Sciatic nerve (tissue), 2 donors: ENCODE measurements at places on chromosomes 6 and 20. TPM values are rescaled to one million over a fixed set of nuclear protein-coding genes. Genes with fewer than 3 reads are reported as not detected.

GRCh38 chr20:43189554-43190331 is at the start of gene PTPRT:
PTPRT (minus strand) TSS chr20:43189906; CDS start chr20:43189733, 173 bp downstream.
- DNase-seq = no peak

- DNase-seq = no peak
Observed at GRCh38 chr6:39049575-39050283, 1.1 kb downstream of the GLP1R start.

DNA sequence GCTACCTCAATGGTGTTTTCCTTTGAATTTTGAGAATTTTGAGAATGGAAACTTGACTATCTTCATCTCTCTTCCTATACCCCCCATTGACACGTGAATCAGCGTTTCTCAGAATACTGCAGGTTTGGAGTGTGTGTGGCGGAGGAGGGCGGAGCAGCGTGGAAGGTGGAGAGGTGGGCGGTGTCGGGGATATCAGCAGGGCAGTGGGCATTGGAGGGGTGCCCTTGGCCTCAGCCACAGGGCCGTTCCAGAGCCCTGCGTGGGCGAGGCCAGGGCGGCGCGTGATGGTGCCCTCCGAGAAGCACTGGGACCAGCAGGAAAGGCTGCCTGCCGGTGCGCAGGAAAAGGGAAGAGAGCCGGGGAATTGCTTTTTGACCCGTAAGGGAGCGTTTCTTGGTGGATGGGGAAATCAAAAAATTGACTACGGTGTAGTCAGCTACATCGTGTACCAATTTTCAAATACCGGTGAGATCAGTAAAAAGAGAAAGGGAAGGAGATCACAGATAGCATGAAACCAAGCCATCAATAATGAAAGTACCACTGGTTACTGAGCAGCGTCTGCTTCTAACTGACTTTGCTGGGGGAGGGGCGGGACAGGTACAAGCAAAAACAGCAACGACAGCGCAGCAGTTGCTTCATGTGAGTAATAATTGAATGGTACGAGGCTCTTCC is 82.7 kb upstream of the DUSP22 start:
- DNase-seq = no peak

DNA sequence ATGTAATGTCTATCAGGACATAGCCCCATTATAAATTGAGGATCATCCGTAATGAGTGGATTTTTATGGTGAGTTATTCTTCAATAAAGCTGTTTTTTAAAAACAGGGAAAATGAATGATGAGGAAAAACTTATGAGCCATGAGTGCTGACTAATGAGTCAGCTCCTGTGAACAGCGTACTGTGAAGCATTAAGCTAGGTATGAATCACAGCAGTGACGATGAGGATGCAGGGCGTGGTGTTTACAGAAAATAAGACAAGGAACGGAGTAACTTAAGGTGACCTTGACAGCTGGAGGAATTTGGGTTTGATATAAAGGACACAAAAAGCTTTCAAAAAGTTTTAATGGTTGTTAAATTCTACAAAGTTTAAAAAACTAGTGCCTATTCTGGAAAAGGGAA is 96.3 kb downstream of the FOXF2 start:
- no peak for DNase-seq

- no peak for DNase-seq
Observed at GRCh38 chr6:29947077-29947980, 5.0 kb downstream of the HLA-A start.

DNA sequence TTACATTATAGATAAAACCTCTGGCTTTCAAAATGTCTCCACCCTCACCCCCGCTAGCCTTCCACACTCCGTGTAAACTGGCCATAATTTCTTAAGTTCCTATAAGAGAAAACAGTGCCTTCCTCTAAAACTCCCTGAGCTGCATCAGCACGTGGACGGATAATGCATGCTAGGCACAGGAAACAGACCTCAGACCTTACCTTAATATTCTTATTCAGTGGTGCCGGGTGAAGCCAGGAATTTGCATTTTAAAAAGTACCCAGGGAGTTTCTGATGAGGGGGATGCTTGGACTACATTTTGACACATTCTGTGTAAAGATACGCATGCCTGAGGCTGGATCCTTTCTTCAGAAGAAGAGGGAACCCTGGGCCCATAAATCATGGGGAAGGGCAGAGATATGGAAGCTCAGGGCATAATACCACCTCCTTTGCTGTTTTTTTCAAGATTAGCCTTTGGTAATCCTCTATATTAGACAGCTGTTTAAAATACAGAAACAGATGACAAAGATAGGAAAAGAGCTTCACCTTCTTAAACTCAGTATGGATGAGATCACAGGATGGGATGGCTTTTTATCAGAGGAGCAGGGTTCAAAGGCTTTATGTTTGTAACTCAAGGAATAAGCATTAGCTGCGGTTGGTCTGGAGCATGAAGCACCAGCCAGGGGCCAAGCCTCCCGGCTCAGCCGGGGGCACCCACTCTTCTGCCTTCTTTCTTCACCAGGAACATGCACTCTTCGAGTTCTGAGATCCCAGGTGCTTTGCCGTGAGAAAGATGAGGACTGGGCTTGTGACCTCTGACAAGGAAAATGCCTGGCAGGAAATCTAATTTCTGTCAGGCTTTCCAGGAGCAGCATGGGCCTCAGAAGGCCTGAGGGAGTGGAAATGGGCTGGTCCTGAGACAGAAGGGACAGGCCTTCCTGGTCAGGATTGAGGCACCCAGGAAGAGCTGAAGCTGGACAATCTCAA is 218.1 kb upstream of the SOX4 start:
- DNase-seq = no peak

DNA sequence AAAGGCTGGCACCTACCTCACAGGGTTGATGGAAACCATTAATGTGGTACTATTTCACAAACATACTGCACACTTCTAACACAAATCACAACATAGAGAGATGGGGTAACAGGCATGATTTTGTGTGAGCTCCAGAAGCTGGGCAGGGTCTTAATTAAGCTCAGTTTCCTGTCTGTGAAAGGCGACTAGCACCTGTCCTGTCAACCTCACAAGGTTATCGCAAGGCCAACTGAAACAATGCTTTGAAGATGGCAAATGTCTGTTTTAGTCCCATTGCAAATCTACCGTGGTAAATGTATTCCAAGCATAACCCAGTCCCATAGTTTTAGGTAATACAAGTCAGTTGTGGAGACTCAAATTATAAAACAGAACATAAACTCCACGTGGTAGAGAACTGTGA is 1.3 kb upstream of the PLEKHG1 start:
- no peak for DNase-seq

DNA sequence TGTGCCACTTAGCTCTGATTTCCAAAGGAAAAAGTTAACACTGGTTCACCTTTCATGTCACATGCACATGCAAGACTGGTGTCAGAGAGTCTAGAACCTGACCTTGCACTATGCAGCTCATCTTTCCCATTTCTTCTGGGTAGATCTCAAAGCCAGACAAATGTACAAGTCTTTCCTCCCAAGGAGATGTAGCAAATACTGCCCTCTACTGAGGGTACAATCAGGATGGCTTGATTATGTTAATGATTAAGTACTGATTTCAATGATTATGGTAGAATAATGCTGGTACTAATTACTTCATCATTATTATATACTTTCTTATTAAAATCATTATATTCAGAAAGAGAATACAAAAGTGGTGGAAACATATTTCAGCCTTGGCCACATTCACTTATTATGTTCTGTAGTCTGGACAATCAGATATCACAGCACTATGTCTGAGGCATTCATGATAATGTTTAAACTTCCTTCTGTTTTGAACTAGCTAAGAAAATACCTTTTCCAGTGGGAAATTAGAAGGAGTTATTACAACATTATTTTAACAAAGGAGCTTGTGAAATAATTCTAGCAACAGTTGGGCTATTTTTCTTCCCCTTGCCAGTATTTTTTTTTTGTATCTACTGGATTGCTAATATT is 68.5 kb upstream of the FOXO3 start:
- DNase-seq = no peak

- no peak for DNase-seq
Observed at GRCh38 chr6:99026135-99026534, 78.4 kb upstream of the FBXL4 start.

- no peak for DNase-seq
Observed at GRCh38 chr6:44925100-44925739, 402.9 kb upstream of the RUNX2 start.

DNA sequence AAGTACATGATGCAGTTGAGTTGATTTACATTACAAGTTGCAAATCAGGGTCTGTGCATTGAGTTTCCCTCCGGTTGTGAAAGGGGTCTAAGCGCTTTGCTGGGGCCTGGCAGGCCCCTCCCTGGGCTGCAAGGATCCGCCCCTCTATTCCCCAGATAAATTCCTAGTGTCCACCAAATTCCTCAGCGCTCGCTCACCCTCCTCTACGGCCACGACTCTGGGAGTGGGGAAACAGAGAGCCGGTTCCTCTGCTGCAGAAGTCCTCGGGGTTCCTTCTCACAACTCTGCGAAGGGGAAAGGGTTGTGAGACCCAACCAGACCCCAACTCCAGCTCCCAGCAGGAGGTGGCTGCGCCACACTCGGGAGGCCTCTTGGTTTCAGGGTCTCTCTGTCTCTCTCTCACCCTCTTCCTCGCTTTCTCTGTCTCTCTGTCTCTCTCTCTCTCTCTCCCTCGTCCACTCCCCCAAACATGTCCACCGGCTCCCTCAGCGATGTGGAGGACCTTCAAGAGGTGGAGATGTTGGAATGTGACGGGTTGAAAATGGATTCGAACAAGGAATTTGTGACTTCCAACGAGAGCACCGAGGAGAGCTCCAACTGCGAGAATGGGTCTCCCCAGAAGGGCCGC is at the start of gene TCF21:
TSS of gene TCF21 (plus strand) at position 185 of the 628 bp plus-strand sequence. CDS start at position 470, 285 bp downstream.
- no peak for DNase-seq

DNA sequence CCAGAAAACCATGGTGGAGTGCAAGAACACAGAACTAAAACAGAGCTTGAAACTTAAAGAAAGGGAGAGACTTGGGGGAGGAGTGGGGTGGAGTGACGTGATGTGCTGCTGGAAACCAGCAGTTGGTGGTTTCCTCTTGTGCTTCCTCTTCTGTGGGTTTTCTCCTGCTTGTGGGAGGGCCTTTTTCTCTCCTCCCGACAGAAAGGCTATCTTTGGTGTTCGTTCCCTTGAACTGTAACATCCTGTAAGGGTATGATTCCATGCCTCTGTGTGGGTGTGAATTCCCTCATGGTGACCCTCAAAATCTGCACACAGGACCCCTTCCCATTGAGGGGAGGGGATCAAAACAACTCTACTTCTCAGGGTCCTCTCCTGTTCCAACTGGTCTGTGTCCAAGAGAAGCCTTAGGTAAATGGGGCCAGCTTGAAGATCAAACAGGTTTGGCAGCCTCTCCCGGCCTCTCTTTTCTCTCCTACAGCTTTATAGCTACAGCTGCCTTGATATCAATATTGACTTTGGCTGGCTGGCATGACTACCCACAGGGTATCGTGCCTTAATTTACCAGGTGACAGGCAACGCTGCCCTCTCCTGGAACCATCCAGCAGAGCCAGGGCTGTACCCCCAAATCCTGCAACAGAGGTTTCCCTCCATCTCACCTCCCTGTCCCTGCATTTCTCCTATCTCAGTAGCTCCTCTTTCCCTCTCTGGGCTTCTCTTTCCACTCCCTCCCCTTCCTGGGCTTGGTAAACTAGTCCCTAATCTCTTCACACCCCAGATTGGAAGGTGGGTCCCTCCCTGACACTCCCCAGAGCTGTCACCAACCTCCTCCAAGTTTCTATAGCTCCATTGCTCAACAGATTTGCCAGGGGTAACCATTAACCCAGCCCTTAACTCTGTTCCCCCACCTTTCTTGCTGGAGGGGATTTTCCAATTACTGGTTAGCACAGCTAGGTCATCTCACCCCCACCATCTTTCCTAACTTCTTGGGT is 1.5 kb upstream of the MSH5 start:
- DNase-seq = no peak

- DNase-seq = no peak
Observed at GRCh38 chr6:23006656-23007055, 437.3 kb downstream of the HDGFL1 start.

GRCh38 chr20:57829805-57830514 is 120.1 kb upstream of the PMEPA1 start:
- DNase-seq = peak; percentile 9

- DNase-seq = peak; percentile 69
Observed at GRCh38 chr6:89984926-89985750, 90.9 kb downstream of the GJA10 start.

DNA sequence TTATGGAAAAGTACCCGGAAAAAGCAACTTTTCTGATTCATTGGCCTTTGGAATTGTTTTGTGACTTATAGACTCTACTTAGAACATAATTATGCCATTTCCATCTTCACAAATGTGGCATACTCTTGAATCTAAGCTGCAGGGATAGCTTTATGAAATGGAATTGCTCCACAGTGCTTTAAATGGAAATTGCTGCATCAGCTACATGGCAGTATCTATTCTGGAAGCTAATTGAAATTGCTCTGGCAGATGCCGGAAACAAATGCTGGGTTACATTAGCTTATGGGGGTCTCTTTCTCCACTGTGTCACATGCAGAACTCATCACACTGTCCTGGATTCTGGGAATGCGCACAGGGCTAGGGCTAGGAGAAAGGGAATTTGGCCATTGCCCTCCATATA is 108.9 kb downstream of the SAMD5 start:
- DNase-seq = no peak

DNA sequence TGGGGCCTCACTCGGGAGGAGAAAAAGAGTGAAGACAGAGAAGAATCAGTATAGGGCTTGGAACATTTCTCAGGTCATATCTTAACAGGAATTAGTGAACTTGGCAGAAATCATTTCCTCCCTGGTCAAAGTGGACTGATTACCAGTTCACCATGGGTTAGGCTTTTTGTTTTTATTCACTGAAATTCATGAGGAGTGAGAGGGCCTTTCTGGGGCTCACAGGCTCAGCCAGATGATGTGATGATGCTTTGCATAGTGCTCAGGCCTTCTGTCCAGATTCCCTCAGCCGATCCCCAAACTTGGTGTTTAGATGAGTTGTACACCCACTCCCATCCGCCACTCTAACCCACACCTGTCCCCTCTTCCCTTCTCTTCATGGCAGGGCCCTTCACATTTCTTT is 32.5 kb downstream of the SRSF3 start:
- DNase-seq = peak; percentile 46

- no peak for DNase-seq
Observed at GRCh38 chr20:58344741-58345140, 35.2 kb downstream of the RAB22A start.

DNA sequence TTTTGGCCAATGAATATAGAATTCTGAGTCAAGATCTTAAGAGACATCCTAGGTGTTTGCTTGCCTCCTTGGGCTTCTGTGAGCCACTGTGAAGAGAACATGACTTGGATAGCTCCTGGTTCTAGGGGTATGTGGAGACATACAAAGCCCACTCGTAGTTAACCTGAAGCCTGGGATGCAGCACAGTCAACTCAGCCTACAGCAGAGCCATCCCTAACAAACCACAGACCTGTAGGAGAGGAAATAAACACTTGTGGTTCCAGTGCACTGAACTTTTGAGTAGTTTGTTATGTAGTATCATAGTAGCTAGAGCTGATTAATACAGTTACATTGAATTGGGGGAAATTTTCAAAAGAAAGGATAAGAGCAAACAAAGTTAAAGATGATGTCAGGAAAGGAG is 474.4 kb upstream of the HSF2 start:
- DNase-seq = no peak

- DNase-seq = no peak
Observed at GRCh38 chr20:50245498-50246366, 55.1 kb downstream of the CEBPB start.

Gene KCNK17
- 2.6 TPM for total RNA-seq

Gene FHL5
- 13.2 TPM for total RNA-seq

Gene SGK2
- total RNA-seq = 7.7 TPM

Gene FGD2
- 19.7 TPM for total RNA-seq

Gene BMP5
- 1.3 TPM for total RNA-seq

Gene NFATC2
- 11.0 TPM for total RNA-seq

Gene SPINT3
- total RNA-seq = not detected

Gene ECT2L
- 0.49 TPM for total RNA-seq
